Osteocyte (in vitro differentiated cells): ENCODE measurements at places on chromosomes 5 and 9. TPM values are rescaled to one million over a fixed set of nuclear protein-coding genes. Genes with fewer than 3 reads are reported as not detected.

Gene TSSK1B
- 0.21 and 0.42 TPM in 2 replicates for total RNA-seq

Gene SPATA31C1
- total RNA-seq, result not detected in 2 replicates

Gene ECM2
- total RNA-seq, result 53.3 and 56.0 TPM in 2 replicates

GRCh38 chr9:126986506-126986951 is 71.9 kb downstream of the RALGPS1 start:
- DNase-seq, result no peak

DNA sequence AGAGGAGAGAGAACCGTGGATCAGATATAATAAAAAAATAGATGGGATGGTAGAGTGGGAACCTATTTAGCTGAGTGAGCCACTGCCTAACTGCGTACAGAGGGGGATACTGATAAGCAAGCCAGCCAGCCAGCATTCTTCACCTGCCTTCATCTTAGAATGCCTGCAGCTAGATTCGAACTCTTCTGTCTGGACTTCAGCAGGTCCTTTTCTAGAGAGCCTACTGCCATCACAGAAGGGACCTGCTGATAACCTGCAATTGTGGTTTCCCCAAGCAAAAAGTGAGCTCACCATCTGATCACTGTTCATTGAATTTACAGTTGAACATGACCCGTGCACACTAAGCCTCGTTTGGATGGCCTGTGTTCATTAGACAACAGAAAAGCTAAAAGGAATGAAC is 109.4 kb downstream of the CDC42SE2 start:
- no peak for DNase-seq

DNA sequence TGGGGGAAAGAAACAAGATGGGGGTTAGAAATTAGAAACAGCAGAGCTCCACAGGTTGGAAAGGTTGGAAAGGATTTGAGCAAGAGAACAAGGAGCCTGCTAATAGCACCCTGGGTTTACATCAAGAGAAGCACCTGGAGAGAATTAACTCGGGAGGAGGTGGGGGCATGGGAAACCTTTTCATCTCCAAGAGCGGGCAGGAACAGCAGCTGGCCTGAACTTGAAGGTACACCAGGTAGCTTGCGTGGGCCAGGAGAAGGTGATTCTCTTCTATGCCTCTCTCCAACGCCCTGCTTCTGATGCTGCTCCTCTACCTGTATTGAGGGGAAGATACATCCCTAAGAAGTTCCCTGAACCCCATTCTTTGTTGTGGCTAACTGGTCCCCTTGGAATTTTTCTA is 37.1 kb upstream of the GLRX start:
- no peak for DNase-seq

- DNase-seq, result no peak
These were observed 300.6 kb downstream of the PARP8 start for GRCh38 chr5:50967009-50967562.

- DNase-seq, result no peak
These were observed 82.6 kb upstream of the GRHPR start for GRCh38 chr9:37339923-37340322.

DNA sequence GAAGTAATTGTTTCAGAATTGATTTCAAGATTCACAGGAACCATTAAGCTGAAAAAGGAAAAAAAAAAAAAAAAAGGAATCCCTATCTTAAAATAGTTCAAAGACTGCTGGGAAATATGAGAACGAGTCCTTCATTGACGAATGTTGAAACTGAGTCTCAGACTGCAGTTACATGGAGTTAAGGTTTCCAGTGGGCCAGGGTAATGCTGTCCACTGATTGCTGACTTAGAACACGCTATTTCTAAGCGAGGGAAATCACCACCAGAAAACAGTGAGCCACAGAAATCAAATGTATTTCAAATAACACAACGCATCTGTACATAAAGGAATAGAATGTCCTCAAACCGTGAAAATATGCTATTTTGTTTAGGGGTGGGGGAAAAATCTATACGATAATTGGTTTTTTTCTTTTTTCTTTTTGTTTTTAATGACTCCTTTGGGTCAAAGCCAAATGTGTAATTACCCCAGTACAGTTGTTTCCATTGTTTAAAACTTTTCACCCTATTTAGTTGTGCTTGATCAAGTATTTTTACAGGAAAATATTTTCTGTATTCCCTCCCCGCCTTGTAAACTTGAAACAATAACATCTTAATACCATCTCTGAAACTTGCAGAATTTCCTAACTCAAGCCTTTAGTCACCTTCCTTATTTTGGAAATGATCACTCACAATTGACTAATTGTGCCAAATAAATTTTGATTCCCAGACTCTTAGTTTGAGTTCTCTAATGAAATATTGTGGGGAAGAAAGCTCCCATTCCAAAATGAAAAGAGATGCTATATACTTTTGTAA is 208.3 kb downstream of the MCTP1 start:
- no peak for DNase-seq
